ENCODE measurements at places on chromosomes 12 and 14.

DNA sequence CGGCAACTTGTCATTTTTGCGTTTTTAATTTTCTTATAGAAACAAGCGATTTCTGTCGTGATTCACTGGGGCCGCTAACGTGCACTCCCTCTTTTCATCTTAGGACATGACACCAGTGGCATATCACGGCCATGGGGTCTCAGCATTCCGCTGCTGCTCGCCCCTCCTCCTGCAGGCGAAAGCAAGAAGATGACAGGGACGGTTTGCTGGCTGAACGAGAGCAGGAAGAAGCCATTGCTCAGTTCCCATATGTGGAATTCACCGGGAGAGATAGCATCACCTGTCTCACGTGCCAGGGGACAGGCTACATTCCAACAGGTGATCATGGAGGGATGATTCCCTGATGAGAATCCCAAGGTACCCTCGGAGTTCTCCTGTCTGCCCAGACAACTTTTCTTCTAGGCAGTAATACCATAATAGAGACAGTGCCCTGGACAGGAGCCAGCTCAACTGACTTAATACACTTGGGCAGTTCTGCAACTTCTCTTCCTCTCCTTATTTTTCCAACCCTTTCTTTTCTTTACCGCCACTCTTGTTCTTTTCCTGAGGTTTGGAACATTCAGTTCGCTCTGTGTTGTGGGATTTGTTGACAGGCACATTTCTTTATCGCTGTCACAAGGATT is 821 bp downstream of the TMEM106C start:
- DNase-seq = no peak

GRCh38 chr14:102418853-102419240 is 56.1 kb downstream of the TECPR2 start:
- no peak for DNase-seq

DNA sequence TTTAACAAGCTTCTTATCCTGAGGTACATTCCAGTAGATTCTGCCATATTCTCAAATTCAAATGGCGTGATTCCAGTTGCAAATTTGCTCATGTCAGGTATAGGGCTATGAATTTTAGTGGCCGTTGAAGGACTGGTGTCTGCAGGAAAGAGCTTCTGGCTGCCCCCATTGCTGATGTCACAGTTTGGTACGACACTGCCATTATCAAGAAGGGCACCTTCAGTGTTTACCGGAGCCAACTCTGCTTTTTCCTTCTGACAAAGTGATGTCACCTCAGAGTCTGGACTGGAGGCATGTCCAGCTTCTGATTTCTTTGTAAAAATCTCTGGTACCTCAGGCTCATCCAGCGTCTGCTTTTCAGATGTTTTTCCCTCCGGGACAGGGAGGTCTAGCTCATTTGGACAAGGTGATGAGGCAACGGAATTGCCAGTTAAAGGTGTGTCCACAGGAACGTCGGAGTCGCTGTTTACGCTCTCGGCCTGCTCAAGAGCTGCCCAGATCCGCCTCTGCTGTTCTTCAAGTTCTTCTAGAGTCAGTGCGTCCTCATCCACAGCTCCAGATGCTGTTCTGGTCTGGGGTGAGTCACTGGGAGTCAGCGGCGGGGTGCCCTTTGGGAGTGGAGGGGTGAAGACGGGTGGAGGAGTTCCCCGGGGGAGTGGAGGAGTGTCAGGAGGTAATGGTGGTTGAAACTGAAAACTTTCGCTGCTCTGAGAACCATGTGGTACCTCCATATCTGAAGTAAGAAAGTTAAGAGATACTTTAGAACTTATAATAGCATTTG is 27.0 kb downstream of the ZCCHC8 start:
- DNase-seq = peak; percentile 86

GRCh38 chr12:71142016-71142415 is 15.8 kb downstream of the TSPAN8 start:
- no peak for DNase-seq

- no peak for DNase-seq
Observed at GRCh38 chr14:67242168-67242420, 859 bp downstream of the PALS1 start.

DNA sequence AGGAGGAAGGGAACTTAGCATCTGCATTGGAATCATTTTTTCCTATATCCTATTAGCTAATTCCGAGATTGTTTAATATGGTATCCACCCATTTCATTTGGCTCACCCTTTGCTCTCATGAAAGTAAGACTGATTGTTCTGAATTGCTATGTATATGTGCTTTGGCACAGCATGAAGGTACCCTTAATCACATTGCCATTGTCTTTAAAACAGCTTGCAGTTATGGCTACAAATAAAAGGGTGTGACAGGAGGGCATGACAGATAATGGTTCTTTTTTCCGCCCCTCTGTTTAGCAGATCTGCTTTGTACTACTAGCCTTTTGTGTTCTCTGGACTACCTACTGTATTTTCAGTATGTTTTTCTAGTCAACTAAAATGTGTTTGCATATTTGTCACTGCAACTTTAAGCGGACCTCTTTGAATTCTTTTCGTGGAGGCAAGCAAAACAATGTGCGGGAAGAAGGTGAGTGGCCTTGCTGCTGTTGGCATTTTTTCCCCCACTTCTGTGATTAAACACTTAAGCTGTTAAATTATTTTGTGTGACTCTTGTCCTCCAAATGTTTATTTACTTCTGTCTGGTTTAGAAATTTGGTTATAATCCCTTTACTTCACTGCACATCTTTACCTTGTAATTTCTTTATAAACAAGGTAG is 35.8 kb downstream of the FBXO34 start:
- DNase-seq = no peak

- peak; percentile 77 for DNase-seq
Observed at GRCh38 chr12:121765573-121765972, 27.9 kb downstream of the RHOF start.

DNA sequence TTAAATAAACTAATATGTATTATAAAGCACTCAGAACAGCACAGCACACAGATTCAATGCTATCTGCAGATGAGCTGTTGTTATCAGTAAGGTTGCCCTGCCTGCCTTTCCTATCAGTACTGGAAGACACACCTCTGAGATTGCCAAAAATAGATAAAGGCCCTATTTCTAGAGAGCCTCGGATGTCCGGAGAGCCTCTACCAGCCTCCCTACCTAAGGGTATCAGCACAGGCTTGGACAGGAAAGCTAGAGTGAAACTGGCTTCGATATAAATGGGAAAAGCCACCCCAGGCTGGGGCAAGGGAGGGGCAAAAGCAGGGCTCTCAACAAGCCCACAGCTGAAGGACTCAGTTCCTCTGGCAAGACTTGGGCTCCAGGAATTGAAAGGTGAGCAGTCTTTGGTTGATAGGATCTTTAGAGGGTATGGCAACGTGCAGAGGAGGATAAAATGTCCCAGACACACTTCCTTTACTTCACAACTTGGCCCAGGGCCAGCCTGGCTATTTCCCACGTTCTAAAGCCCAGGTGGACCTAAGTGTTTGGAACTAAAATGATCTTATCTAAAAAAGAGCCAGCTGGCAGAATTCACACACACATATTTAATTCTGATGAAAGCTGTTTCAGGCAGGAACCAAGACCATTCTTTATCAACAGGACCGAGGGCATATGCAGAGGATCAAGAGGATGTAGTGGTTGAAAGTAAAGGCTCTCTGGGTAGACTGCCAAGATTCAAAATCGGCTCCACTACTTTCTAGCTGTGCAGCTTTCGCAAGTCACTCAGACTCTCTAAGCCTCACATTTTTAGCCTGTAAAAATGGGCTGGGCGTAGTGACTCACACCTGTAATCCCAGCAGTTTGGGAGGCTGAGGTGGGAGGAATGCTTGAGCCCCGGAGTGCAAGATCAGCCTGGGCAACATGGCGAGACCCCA is 37.8 kb upstream of the ITPR2 start:
- DNase-seq = peak; percentile 91

GRCh38 chr12:63905544-63905943 is 61.0 kb downstream of the SRGAP1 start:
- DNase-seq = no peak

DNA sequence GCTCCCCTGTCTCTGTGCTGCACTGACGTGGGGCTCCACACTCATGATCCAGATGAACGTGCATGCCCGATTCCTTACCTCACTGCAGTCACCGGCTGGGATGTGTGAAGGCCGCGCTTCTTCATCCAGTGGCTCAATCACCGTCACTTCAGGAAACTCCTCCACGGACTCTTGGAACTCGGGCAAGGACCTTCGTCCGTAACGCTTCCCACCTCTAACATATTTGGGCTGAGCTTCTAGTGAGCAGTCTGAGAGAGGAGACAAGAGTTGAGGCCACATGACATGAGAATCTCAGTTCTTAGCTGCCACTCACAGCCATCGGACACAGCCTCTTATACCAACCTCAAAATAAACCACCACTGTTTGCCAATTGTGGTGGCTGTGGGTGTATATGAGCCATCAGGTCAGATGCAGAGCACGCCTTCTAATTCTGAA is 38.3 kb downstream of the NIN start:
- DNase-seq = no peak

DNA sequence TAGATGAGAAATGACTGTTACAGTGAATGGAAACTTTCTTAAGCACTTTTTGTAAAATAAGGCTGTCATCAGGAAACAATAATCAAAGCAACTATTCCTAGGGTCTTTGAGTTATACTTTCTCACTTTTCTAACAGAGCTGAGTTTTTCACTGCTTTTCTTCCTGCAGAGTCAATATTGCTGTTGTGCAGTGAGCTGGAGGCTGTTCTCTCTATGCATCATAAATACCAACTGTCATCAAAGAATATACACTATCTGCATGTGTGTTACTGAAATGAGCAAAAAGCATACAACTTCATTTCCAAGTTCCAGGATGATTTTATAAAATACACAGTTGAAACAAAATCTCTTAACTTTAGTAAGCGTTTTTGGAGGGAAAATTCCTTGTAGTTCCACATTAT is 110.4 kb upstream of the CPSF6 start:
- no peak for DNase-seq

- no peak for DNase-seq
Observed at GRCh38 chr14:92610849-92611271, 97.3 kb downstream of the RIN3 start.

DNA sequence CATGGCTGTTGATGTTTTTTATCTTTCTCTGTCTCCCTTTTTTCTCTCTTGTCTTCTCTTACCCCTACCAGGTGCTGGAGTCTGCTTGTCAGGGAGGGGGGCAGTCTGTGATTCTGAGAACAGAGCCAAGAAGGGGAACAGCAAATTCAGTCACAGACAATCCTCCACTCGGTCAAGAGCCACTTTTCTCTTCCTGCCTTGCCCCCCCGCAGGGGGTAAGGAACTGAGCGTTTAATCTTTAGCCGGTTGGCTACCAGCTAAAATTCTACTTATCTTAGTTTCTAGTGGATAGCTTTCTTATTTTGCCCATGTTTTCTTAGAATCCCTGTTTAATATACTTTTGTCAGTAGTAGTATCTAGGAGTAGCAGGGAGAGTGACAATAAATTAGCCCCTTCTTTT is 1.9 kb downstream of the RIMKLB start:
- DNase-seq = no peak

DNA sequence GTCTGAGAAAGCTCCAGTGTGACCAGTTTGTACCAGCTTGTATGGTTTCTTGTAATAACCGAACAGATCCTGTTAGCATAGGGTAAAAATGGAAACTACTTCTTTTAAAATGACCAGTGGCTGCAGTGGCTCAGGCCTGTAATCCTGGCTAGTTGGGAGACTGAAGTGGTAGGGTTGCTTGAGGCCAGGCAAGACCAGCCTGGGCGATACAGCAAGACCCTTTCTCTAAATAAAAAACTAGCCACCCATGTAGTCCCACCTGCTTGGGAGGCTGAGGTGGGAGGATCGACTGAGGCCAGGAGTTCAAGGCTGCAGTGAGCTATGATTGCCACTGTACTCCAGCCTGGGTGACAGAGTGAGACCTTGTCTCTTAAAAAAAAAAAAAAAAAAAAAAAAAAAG is 7.3 kb downstream of the PSEN1 start:
- DNase-seq = no peak

GRCh38 chr14:87626266-87626665 is 366.7 kb downstream of the GALC start:
- DNase-seq = no peak

DNA sequence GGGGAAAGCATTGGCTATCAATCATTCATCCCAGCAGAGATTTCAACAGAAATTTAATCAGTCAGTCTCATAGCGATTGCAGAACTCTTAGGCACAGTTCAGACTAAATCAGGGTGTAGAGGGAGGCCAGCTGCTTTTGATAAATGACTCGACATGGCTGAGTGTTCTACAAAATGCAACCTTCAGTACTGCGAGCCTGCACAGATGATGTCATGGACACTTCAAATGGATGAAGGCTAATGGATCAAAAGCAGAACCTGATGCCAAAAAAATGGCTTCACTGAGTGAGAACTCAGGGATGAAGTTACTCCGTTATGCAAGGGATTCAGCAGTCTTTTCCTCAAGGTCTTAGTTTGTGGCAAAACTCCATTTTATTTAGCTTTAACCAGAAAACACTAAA is 167.3 kb downstream of the DACT1 start:
- no peak for DNase-seq

GRCh38 chr14:65243766-65244442 is 141.6 kb upstream of the MAX start:
- no peak for DNase-seq

DNA sequence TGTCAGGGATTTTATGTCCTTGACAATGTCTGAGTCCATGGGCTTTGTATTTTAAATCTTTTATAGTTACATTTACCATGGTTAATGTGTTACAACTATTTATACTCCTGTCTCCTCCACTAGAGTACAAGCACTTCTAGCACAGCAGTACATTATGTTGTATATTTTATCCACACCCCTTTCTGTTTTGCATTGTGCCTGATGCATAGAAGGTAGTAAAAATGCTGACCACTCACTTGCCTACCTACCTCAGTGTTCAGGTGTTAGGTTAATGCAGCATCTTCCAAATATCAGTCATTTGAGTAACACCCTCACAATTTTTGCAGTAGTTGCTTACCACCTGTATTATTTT is 31.1 kb upstream of the SLC38A2 start:
- no peak for DNase-seq

DNA sequence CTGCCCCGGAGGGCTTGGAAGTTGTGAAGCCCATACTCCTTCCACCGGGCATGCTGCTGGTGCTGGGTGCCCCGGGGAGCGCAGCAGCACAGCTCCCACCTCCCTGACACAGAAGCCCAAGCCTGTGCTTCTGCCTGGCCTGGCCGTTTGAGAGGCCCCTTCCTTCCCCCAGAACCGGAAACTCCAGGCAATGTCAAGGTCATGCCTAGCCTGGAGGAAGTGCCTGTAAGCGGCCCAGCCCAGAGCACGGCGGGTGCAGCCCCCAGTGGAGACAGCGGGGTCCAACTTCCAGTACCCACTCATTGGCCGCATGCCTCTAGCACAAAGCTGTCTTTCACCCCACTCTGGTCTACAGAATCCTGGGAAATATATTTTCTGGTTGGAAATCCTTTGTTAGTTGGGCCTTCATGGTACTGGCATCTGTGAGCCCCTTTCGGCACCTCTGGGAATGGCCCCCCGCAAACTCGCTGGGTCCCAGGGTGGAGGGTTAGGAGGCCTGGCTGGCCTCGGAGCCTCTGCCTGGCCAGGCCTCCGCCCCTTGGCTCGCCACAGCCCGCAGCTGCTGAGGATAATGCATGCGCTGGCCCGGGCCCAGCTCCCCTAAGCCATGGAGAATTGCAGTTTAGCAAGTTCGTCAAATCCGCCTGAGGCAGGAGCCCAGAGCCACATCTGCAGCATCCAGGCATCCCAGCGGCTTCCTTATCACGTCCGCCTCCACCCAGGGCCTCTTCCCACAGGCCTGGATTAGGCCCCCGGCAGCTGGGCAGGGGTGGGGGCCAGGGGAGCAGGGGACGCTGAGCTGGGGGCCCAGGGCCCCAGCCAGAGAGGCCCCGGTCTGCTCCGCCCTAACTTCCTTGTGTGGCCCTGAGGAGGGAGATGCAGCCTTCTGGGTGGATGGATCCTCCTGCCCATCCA is 48.9 kb upstream of the DLK1 start:
- DNase-seq = peak; percentile 89

Data from cardiac fibroblast (primary cell).